ENCODE measurements at places on chromosomes 1 and 21.

- DNase-seq: no peak
Measured at GRCh38 chr1:116470671-116471070, 97.6 kb downstream of the ATP1A1 start.

DNA sequence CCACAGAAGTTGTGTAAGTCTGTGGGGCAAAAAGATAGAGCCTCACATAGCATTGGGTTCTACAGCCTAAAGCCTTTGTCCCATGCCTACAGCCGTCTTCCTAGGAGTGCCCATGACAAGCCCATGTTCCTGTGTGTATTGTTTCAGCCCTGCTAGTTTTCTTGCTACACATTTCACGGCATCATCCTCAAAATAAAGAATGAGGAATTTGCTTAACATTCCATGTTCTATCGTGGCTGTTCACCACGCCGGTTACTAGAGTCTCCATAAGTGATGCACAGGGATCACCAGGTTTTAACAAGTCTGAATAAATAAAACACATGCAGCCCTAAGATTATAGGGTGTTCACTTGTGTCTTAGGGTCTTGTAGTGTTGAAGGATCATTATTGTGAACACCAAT is 87.4 kb upstream of the NGF start:
- DNase-seq: no peak

GRCh38 chr1:96558635-96559034 is 162.9 kb upstream of the PTBP2 start:
- no peak for DNase-seq

- no peak for DNase-seq
Measured at GRCh38 chr1:89277725-89278124, 5.1 kb upstream of the GBP5 start.

DNA sequence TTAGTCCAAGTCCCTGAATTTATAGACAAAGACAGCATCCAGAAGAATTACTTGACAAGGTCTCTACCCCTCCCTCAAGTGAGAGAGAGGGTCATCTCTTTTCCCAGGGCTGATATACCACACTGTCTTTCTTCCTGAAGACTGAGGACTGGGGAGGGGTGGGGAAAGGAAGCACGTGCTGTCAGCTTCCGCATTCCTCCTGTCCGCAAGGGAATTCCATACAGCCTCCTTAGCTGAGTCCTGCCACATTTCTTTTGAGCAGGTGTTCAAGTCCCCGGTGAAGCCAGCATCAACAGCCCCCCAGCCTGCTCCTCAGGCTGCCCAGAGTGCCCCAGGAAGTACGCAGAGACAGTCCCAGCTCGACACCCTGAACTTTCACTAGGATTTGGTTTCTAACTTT is 34.2 kb downstream of the PCAT6 start:
- no peak for DNase-seq

Measured in GM12865 (cell line).